Retina (tissue), 1 donor: ENCODE measurements at places on chromosomes 2 and 18.

DNA sequence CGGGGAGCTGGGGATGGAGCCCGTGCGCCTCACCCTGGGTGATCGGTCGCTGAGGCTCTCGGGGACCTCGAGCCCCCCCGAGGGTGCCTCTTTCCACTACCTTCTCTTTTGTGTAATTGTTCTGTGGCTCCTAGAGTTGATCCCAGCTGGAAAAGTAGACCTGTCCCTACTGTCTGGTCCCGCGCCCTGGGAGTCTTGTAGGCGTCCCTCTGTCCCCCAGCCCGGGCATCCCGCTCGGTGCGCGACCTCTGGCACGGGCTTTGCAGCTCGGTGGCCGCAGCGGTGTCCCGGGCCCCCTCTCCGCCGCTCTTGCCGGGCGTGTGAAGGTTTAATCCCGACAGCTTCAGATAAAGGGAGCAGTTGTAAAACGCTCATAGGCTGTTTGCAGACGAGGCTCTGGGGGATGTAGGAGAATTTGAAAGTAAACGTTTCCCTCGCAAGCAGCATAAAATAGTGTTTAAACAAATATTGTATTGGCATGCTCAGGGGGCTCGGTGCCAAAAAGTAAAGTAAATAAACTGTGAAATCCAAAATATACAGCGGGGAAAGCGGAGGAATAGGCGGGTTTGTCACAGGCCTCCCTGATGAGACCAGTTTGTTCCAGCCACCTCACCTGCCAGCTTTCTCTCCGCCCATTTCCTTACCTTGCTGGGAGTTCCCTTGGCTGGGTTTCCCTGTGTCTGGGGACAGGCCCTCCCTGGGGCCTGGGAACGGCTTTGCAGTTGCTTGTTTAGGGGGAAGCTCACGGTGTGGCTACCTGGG is 1.9 kb downstream of the GLI2 start:
- peak; percentile 87 for DNase-seq

DNA sequence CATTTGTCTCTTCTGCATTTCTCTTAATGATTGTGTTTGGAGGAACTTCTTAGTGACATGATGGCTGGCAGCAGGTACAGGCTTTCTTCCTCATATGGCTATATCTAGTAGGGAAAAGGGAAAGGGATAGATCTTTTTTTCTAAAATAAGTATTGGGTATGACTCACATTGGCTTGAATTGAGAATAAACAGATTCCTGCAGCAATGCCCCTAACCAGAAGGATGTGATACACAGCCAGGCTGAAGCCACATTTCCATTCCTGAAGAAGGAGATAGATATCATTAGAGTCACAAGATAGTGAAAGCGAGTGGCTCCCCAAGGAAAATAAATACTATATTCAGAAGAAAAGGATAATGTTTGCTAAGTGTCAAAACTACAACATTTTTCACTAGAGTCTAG is 61.1 kb downstream of the VWC2L start:
- DNase-seq = no peak

DNA sequence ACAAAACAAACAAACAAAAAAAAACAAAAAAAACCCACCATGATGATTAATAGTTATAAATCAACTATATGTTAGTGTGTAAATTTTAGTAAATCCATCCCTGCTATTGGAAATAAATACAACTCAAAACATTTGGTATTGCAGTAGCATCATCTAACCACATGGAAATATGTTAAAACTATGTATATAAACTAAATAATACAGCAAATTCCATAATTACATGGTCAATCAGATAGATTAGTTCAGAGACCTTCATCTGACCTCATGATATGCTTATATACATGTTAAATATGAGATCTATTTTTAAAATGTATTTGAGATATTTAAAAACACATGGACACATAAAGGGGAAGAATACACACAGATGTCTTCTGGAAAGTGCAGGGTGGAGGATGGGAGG is 384.2 kb downstream of the TMX3 start:
- no peak for DNase-seq

DNA sequence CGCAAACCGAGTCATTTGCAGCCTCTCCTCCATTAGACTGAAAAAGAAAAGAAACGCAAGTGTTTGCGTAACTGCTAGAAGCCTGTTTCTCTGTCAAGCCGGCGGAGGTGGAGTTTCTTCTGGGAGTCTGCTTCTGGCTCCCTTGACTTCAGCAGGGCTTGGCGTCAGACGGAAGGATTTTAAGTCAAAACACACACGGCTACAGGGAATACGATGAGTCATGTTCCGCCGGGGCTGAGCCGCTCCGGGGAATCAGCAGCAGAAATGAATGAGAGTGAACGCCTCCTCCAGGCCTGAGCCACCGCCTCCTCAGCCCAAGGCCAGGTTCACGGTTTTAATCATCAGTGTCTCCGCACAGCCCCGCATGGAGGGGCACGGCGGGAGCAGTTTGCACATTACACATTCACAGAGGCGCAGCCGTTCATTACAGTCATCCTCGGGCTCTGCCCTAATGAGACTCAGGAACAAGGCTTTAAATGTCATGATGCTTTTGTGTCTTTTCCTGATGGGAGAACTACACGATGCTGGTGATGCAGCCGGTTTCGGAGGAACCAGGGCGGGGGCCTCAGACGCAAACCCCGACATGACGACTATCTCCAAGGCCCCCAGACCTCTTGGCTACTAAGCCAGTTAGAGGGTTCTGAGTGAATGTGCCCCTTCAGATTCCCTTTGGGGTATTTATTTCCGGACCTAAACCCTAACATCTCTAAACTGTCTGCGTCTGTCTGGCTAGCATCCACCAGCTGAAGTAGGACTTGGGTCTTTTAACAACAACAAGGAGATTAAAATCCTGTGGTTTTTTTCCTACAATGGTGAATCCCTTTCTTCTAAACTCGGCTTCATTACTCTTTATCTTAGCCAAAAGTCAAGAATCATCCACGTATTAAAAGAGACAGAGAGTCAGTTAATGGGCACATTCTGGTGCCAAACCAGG is 11.1 kb upstream of the SCG2 start:
- DNase-seq = peak; percentile 84

GRCh38 chr18:59787998-59788790 is 91.0 kb upstream of the CCBE1 start:
- no peak for DNase-seq

- no peak for DNase-seq
Observed at GRCh38 chr2:15804691-15805090, 135.7 kb upstream of the MYCN start.

GRCh38 chr18:10285283-10285640 is 169.2 kb upstream of the APCDD1 start:
- DNase-seq = no peak

DNA sequence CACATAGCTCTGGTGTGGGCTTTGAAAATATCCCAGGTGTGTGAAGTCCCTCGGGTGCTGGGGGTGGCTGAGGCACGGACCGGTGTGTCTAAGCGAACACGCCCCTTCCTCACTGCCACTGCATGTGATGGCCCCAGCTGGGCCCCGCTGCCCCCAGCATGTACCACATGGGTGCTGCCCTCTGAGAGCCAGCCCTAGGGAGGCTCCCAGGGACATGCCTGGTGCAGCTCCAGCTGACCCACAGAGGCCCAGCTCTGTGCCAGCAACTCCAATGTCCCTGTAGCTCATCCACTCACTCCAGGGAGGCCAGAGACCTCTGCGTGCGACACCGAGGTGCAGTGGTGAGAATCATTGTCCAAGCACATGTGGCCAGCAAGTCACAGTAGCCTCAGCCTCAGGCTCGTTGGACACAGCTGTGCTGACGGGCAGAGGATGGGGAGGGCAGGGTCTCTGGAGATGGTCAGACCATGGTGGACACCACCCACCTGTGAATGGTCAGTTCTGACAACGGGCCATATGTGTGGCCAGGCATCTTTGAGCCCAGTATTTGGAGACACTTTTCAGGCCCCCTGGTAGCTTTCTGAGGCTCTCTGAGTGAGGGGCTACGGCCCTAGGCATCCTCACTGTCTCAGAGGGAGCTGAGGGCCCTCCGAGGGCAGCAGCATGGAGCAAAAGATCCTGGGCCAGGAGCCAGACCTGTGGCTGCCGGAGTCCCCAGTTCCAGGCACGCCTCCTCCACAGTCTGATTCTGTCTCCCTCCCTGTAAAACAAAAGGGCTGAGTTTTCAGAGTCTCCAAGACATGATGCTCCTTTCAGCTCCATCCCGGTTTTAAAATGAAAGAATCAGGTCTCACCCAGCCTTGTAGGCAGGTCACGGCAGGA is 220.7 kb downstream of the NDUFA10 start:
- DNase-seq = no peak

DNA sequence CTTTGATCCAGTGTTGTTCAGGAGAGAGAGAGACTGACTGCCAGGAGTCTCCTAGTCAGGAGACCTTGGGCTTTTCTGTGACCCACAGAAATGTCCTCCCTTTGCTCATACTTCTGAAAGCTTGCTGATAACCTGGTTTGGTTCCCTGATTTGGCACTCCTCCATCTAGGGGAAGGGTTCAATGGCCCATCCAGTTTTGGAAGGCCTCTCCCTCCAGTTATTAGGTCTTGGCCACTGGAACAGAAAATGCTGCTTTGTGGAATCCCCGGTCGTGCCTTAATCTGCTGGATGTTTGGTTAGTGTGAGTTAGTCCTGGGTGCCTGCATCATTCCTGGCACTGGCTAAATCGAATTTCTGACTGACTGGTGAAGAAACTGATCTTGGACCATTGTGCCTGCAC is 35.7 kb downstream of the KDM3A start:
- DNase-seq = no peak

DNA sequence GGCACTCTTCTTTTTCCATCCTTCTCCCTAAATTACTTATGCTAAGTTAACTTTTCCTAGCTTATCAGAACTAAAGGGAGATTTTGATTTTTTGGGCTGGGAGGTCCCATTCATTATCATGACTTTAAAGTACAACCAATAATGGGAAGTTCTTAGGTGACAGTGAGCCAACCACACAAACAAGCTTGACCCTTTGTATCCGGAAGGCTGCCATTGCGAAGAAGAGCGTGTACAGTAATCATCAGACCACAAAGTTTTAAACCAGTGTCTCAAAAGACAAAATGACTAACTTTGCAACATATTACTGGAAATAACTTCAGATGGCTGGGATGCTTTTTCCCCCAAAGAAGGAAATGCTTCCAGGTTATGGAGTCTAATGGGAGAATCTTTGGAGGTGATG is 298.1 kb downstream of the TGIF1 start:
- DNase-seq = no peak

DNA sequence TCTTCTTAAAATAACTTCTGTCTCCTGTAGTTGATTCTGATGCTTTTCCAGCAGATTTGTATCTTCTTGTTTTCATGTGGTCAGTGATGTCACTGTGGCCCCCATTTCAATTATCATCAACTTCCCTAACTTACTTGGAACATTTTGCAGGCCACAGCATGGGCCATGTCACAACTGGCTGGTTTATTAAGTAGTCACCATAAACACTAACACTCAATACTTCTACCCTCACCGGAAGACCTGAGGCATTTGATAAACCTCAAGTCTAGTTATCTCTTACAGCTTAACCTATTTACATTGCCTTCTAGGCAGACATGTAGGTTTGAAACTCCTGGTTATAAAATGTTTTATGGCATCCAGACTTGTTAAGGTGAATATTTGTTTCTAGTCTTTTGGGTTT is 37.4 kb upstream of the PROKR1 start:
- DNase-seq = no peak

DNA sequence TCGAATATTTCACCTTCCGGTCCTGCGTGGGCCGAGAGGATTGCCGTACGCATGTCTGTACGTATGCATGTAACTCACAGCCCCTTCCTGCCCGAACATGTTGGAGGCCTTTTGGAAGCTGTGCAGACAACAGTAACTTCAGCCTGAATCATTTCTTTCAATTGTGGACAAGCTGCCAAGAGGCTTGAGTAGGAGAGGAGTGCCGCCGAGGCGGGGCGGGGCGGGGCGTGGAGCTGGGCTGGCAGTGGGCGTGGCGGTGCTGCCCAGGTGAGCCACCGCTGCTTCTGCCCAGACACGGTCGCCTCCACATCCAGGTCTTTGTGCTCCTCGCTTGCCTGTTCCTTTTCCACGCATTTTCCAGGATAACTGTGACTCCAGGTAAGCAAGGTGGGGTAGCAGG is at the start of gene SERPINB5:
Gene SERPINB5, plus strand, starts transcription at position 291 of the 400 bp plus-strand sequence. CDS start 7,471 bp downstream, outside the sequence.
- DNase-seq = no peak

DNA sequence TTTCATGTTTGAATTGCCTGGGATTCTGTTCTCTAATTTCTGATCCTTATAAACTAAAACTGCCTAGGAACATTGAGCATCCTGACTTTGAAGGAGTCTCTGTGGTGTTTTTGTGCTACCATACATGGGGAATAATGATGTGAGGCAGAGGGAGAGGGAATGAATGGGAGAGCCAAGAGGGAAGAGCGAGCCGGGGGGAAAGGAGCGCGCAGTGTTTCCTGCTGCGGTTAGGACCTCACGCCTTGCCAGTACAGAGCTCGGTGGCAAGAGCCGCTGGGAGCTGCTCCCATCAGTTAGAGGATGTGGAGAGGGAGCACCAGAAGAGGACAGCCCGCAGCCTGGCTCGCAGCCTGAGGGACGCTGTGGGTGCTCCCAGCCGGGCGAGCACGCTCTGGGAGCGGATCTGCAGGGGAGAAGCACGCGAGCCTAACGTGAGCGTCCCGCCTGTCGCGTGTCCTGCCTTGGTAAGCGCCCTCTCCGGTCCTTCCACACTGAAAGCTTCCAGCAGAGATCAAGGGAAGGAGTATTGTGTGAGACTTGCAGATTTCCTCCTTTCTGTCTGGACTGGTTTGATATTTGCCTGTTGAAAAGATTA is 114.7 kb downstream of the FAM210A start:
- DNase-seq = peak; percentile 83

GRCh38 chr2:232388324-232388891 is 9.9 kb downstream of the ALPP start:
- peak; percentile 47 for DNase-seq

- no peak for DNase-seq
Observed at GRCh38 chr2:196390243-196391148, 219.1 kb upstream of the STK17B start.

GRCh38 chr18:60146220-60146960 is 226.2 kb downstream of the MC4R start:
- no peak for DNase-seq

DNA sequence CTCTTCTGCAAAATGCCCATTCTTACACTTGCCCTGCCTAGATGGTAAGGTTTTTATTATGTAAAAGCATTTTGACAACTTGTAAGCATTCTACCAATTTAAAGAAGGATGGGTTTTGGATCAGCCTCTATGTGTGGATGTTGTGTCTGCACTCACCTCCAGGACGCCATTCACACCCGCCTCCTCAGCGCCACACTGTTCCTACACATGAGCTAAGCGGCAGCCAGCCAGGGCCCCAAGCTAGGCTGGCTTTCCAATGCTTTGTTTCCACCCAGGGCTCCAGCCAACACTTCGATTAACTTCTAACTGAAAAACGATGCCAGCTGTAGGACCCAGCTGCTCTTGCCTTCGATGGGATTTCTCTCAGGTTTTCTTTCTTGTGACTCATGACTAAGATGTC is 73.3 kb upstream of the FZD7 start:
- DNase-seq = no peak

- no peak for DNase-seq
Observed at GRCh38 chr2:71743995-71744675, 290.8 kb downstream of the DYSF start.

DNA sequence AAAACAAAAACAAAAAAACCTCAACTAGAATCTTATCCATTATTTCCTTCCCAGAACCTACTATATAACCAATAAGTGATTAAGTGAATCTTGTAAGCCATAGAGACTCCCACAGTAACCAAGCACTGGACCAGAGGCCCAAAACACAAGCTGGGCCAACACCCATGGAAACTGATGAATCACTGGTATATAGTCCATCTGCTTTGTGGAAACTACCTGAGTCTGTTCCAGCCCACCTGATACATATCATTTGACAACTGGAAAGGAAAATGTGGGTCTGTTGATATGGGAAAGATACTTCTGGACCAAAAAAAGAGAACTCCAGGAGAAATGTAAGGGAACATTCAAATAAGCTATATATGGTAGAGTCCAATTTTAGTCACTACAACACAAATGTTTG is 252.8 kb downstream of the MREG start:
- no peak for DNase-seq

- DNase-seq = no peak
Observed at GRCh38 chr2:197577446-197577845, 61.6 kb downstream of the MOB4 start.
